GM03348 (cell line): ENCODE measurements at places on chromosomes 3 and 15.

DNA sequence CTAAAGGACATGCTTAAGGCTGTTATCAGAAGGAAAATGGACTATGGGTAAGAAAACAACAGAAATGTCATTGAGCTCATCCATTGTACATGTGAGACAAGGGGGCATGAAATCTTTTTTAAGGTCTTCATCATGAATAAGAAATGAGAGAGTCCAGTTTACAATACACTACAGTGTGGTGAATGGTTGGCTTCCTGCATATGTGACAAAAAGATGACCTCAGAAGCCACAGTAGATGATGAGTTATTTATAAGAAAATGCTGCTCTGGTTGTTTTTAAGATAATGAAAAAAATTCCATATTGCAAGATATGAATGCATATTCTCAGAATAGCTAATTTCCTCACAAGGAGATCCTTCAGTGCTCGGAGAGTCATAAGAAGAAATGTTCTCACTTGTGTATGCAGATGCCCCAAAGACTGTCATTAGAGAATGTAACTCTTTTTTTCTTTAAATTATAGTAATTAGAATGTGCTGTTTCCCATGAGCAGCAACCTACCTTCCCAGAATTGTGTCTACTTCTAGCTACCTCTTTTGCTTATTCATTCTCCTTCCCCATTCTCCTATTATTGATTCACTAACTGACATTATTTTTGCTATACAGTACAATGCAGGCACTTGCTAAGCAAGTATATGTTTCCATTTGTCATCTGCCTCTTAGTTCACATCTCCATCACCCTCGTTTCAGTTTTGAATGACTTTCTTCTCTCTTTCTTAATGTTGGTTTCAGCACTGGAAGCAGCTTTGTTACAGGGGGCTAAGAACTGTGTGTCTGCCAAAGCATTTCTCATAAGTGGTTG lies 152.0 kb upstream of the PEX5L start:
- no peak for DNase-seq

GRCh38 chr3:153631102-153631501 lies 469.1 kb downstream of the RAP2B start:
- DNase-seq: no peak

DNA sequence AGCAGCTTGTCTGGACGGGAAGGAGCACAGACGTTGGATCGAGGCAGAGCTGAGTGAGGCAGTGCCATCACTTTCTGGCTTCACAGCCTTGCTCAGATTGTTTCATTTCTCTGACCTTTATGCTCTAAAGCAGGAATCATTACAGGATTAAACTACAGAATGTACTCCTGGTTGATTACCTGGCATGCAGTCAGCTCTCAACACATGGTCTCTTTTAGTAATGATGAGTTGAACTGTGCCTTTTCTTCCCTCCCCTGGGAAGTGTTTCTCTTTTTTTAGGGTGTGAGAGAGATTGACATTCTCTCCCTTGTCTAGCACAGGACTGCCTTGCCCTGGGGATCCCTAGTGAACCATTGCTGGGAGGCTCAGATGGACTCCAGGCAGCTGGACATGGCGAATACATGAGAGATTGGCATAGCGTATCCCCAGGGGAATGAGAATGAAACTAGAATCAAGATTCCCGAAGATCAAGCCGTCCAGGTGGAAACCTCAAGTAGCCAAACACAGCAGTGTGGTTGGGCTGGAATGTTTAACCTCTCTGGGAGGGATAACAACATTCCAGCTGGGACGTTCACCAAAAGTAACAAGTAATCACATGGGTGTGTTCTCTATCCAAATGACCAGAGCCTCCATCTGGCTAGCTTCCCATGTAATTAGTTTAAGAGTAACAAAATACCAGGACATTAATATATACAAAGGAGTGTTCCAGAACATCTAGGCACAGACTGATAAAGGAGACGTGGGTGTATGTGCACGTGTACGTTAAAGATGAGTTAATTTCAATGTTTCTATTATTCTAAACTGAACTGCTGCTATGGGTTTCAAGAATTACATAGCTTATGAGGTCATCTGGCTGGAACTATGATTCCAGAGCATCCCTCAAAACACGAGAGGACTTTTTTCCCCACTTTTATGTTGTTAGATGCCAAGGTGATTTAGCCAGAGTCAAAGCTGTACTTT lies 118.6 kb upstream of the NR2E3 start:
- DNase-seq: peak; percentile 72

DNA sequence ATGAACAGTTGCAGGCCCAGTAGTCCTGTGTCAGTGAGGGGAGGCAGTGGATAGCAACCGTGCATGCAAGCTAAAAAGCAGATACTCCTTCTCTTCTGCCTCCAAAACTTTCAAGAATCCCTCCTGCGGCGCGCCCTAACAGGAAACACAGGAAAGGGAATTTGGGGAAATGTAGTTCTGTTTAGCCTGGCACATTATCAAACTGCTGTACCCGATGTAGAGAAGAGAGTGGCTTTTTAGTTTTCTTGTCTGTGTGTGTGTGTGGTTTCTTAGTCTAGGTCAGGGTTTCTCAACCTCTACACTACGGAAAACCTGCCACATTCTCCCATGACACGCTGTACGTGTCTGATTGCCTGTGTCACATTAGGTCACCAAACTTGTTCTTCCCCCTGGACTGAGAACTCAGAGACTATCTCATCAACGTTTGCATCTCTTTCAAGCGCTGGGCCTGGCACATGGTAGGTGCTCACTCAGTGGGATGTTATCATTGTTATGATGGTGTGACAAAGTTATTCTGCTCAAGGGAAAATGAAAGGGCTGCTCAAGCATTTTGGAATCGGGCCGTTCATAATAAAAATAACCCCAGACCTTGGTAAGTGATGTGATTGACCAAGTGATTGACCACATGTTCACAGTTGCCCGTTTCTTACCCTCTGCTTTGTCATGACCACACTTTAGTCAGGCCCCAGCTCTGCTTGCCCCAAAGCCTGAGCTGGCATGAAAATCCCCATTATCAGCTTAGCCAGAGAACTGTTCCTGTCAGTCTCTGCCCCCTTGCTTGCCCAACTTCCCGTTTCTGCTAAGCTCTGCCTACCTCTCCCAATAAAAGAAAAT lies 33.2 kb downstream of the TM4SF4 start:
- DNase-seq: peak; percentile 13

GRCh38 chr3:77746892-77747291 lies 707.0 kb downstream of the ROBO2 start:
- DNase-seq: no peak

DNA sequence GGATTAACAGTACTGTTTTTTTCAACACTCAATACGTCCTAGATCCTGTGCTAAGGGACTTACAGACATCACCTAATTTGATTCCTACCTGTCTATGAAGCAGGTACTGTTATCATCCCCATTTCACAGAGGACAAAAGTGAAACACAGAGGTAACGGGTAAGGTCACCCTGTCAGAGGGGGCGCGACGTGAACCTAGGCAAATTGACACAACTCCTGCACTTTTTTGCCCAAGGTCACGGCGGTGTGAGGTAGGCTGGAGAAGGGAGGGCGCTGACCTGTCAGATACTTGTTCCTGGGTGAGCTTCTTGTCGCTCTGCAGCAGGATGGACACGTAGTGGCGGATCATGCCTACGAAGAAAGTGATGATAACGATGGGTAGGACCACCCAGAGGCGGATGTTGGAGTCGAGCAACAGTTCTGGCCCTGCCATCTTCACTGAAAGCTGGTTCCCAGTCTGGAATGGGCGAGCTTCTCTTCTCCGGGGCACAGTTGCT lies 363 bp downstream of the EMC3 start:
- DNase-seq: no peak

DNA sequence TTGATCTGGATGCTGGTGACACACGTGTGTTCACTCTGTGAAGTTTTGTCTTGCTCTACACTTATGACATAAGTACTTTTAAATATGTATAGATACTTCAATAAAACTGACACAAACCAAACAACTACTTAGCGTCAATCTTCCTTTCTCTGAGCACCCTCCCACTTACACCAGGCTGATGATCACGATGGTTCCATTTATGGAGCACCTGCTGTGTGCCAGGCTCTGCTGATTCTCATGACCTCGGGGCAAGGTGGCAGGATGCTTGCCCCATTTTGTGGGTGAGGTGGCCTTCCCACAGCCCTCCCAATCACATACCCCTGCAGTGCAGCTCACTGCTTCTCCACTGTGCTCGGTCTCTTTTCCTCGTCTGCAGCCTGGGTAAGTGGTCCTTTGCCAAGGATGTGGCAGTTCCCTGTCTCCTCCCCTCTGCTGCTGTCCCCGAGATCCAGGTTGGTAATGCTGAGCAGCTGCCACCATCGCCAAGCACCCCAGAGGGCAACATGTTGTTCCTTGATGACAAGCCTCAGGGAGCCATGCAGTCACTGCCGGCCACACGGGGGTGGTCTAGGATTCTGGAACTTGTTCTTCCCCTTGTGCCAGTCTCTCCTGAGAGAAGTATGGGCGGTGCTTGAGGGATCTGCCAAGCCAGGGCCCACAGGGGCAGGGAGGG lies 20.6 kb upstream of the ADCY5 start:
- DNase-seq: no peak

DNA sequence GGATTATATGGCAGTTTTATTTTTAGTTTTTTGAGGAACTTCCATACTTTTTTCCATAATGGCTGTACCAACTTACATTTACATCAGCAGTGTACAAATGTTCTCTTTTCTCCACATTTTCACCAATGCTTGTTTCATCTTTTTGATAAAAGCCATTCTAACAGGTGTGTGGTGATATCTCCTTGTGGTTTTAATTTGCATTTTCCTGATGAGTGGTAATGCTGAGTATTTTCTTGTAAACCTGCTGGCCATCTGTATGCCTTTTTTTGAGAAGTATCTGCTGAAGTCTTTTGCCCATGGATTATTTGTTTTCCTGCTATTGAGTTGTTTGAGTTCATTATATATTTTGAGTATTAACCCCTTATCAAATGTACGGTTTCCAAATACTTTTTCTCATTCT lies 50.6 kb downstream of the RPL39L start:
- no peak for DNase-seq

GRCh38 chr15:51022206-51022605 lies 72.5 kb downstream of the TNFAIP8L3 start:
- no peak for DNase-seq

GRCh38 chr15:42314818-42315217 lies 41.6 kb upstream of the TMEM87A start:
- DNase-seq: no peak

DNA sequence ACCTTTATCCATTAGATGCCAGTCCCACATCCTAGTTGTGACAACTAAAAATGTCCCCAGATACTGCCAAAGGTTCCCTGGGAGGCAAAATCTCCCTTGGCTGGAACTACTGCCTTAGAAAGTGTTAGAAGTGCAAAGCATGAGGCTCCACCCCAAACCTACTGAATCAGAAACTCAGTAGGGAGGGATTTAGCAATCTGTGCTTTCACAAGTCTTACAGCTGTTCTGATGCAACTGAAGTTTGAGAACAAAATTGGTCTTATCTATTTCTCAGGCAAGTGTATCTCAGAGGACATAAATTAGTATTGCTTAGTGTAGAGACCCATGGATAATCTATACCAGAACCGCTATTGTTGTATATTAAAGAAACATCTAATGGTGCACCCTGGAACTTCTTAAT lies 70.2 kb downstream of the CLDN1 start:
- DNase-seq: peak; percentile 52

GRCh38 chr3:192373586-192373985 lies 353.8 kb downstream of the FGF12 start:
- DNase-seq: no peak

DNA sequence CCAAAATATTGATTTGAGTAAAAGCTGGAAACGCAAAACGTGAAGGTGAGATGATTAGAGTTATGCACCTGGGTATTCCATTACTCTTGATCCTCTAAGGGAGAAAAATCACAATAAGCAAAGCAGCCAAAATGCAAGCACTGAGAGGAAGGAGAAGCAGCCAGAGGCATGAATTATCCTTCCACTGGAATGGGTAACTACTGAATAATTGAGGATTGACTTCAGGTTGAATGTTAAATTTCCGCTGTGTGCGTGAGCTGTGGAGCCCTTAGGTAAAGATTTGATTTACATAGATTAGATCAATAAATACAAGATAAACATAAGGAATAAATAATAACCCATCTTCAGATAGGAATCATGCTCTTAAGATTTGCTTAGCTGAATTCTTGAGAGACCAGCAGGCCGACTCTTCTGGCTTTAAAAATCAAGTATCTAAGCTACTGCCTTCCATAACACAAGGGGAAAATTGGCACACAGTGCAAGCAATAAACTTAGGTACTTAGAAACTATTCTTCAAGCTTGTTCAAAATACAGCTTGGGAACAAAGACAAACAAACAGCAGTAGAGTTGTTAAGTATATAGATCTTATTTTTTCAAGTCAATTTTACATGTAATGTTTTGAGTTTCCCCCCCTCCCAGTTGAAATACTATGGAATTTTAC lies 1459.5 kb downstream of the ZPLD1 start:
- no peak for DNase-seq

DNA sequence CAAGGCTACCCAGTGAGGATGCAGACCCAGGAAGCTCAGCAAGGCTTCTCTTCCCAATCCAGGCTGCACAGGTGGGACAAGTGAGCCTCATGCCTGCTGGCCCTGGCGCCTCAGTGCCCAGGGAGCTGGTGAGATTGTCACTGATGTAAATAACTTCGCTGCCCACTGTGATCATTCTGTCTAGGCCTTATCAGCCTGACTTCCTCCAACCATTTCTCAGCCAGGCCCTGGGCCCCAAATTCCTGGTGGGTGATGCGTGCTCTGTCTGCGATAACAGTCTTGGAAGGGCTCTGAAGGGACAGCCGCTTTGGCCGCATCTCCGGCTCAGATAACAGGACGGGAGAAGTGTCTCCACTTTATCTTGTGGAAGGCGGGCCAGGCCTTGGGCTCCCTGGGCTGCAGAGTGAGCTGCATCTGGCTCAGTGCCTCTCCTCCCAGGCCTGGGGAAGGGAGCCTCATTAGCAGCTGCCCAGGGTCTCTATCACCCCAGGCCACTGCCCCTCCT lies 2.2 kb upstream of the FBLN2 start:
- DNase-seq: no peak

DNA sequence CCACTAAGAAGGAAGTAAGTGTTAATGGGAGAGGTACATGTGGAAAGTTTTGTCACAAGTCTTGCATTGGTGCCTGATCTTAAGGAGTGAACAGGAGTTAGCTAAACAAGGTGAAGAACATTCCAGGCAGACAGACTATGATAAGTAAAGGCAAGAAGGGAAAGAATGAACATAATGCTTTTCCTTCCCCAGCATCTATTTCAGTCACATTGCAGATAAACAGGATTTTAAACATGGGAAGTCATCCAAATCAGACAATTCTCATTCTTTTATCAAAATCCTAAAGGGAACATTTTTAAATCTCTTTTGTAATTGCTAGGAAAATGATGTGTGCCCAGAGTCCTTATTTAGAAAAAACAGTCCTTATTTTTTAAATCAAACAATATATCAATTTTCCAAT lies 424.6 kb downstream of the FGF12 start:
- no peak for DNase-seq

DNA sequence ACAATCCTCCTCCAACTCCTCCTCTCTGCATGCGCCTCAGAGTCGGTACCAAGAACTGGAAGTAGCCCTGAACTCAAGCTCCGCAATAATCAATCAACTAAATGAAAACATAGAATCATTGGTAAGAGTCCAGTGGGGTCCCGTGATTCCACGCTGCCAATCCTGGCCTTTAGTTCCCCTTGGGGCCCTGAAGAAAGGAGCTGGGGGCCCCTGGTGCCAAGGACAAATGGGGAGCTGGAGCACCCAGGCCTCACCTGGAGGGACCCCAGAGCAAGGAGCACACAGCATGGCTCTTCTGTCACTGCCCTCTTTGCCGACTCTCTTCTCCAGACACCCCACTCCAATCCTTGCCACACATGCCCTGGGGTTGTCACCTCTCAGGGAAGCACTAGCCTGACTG lies 80.3 kb downstream of the ADAMTS7 start:
- no peak for DNase-seq

GRCh38 chr3:101685870-101686307 lies 629 bp downstream of the RPL24 start:
- DNase-seq: peak; percentile 5
